CD4-positive, alpha-beta T cell treated with Interleukin-17A for 4 hours (primary cell): ENCODE measurements at places on chromosomes 12 and 14.

GRCh38 chr14:23828001-23828400 lies 125.6 kb upstream of the DHRS4 start:
- DNase-seq, result no peak

DNA sequence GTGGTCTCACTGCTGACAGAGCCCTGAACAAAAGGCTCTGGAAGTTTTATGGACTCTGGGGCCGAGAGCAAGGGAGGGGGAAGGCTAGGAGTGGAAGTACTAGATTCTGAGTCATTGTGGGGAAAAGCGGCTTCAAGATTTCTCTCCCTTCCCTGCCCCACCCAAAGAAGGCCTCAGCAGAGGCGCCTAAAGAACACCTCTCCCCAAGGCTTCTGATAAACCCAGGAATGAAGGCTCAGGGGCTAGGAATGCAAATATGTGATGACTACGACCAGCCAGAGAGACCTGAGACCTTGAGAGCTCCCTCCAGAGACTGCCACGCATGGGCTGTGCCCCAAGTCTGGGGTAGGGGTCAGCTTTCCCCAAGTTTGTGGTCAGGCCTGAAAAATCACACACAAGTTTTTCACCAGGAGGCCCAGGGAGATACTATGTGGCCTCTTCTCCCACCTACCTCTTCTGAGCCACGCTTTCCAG lies 130.7 kb upstream of the HIF1A start:
- DNase-seq, result no peak

- no peak for DNase-seq
These were observed 60.4 kb downstream of the BICDL1 start for GRCh38 chr12:120049426-120049825.

GRCh38 chr12:89875809-89876208 lies 167.2 kb upstream of the ATP2B1 start:
- no peak for DNase-seq

GRCh38 chr12:132918680-132919079 lies 31.3 kb upstream of the CHFR start:
- no peak for DNase-seq

- no peak for DNase-seq
These were observed 138.0 kb upstream of the CPNE8 start for GRCh38 chr12:39043424-39043822.

DNA sequence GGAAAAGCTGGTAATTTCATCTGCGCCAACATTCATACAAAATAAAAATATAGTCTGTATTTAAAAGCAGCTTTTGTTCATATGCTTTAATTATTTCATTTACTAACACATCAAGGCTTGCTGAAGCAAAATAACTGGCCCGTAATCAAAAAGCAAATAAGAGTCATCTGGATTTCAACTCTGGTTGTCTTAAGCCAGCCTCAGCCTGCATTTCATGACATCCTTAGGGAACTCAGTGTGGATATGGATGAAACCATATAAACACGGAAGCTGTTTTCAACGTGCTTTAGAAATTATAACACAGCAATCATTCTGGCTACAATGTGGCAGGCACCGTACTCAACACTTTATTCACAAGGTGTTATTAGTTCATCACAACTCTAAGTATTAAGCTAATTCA lies 852 bp downstream of the COX16 start:
- DNase-seq, result no peak

- DNase-seq, result no peak
These were observed 634.4 kb downstream of the LRFN5 start for GRCh38 chr14:42241101-42241500.
